ENCODE measurements at places on chromosomes 3 and 15. TPM values are rescaled to one million over a fixed set of nuclear protein-coding genes. Genes with fewer than 3 reads are reported as not detected.
A peak's percentile ranks its signal among the peaks of the same experiment; 100 is the strongest.

DNA sequence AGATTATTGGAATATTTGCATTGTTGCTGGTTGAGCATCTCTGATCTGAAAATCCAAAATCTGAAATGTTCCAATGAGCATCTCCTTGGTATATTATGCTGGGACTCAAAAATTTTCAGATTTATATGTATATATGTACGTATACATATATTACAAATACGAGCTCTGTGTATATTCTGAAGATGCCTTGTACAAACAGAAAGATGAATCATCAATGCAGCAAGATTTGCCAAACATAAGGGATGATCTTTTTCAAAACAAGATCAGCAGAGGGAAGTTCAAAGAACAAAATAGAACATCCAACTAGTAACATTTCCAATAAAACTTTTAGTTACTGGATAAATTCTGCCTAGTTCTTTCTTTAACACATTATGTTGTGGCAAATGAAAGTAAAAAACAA is 42.5 kb downstream of the HERC1 start:
- no peak for DNase-seq

- DNase-seq: no peak
Observed at GRCh38 chr3:194045289-194045688, 90.7 kb upstream of the HES1 start.

GRCh38 chr3:151391720-151392119 is 7.2 kb upstream of the P2RY12 start:
- DNase-seq: no peak

SECISBP2L gene
- 7.5 TPM for polyA plus RNA-seq

RHCG gene
- 3.1 TPM for polyA plus RNA-seq

FMN1 gene
- 0.45 TPM for polyA plus RNA-seq

- DNase-seq: peak; percentile 32
Observed at GRCh38 chr3:50336452-50337174, 4.0 kb downstream of the RASSF1 start.

DNA sequence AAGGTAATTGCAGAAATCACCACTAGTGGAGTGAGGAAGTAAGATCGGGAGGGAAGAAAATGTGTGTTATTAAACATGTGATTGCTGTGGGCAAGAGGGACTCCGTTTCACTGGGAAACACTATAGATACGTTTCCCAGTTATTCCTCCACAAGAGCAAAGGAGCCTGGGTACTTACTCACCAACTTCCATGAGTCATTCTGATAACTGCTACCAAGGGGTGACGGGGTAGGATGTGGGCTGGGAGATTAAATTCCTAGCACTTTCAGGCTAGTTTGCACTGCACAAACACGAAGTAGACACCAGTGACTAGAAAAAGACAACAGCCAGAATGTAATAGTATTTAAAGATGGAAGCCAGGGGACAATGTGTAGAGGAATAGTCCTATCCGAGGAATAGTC is 812.9 kb upstream of the CFAP20DC start:
- no peak for DNase-seq

XYLB gene
- 4.8 TPM for polyA plus RNA-seq

NPAP1 gene
- polyA plus RNA-seq: not detected

KBTBD13 gene
- polyA plus RNA-seq: not detected

DNA sequence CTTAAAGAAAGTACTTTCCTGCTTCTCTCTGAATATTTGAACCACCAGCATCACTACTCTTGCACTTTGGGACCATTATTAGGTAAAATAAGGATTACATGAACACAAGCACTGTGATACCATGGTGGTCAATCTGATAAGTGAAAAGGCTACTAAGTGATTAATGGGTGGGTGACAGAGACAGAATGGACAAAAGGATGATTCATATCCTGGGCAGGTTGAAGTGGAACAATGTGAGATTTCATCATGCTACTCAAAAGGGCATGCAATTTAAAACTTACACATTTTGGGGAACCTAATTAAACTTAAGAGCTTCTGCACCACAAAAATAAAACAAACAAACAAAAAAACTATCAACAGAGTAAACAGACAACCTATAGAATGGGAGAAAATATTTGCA is 172.0 kb upstream of the CD96 start:
- DNase-seq: no peak

- DNase-seq: peak; percentile 34
Observed at GRCh38 chr3:120182613-120183511, 88.6 kb upstream of the GSK3B start.

- DNase-seq: no peak
Observed at GRCh38 chr3:151949706-151950105, 76.3 kb downstream of the SUCNR1 start.

DNA sequence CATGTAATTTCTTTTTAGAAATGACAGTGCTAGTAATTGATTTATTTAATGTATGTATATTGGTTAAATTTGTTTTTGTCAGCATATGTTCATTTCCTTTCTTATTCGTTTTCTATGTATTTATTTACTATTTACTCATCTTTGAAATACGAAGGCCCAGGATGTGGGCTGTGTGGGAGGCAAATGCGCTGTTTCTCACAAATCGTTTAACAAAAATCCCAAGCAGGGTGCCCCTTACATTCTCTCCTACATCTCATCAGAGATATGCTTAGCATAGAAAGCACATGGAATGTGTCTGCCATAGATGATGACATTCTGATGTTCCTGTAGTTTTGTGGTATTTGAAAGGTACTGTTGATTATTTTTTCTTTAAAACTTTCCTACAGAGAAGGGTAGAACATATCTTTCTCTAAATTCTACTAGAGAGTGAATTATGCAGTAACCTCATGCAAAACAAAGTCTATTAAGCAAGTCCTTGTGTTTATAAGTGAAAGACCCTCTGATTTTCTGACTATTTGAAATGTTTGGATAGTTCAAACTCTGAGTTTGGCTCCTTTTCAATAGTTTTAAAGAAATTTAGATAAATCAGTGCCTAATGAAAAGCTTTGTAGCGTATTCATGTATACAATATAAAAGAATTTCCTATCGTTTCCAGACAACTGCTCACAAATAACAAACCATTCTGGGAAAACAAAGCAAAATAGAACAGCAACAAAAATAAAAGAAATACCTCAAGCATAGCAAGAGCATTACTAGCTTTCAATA is 111.1 kb upstream of the VGLL3 start:
- no peak for DNase-seq

IP6K2 gene
- polyA plus RNA-seq: 55.6 TPM
